ENCODE measurements at places on chromosomes 16 and 17. TPM values are rescaled to one million over a fixed set of nuclear protein-coding genes. Genes with fewer than 3 reads are reported as not detected.

IGFBP4 gene
- total RNA-seq: 191 TPM

ABCC12 gene
- total RNA-seq: not detected

AGRP gene
- total RNA-seq: not detected

LPO gene
- total RNA-seq: not detected

RCVRN gene
- total RNA-seq: not detected

All from T-helper 2 cell treated with Interferon-gamma antibody and Interleukin-4, amounts not matched to agents 100 ng/mL and 5 ng/mL, for 36 hours (primary cell).